Posterior vena cava (tissue), 2 donors: ENCODE measurements at places on chromosomes 2 and 18. TPM values are rescaled to one million over a fixed set of nuclear protein-coding genes. Genes with fewer than 3 reads are reported as not detected.
A peak's percentile ranks its signal among the peaks of the same experiment; 100 is the strongest.

DNA sequence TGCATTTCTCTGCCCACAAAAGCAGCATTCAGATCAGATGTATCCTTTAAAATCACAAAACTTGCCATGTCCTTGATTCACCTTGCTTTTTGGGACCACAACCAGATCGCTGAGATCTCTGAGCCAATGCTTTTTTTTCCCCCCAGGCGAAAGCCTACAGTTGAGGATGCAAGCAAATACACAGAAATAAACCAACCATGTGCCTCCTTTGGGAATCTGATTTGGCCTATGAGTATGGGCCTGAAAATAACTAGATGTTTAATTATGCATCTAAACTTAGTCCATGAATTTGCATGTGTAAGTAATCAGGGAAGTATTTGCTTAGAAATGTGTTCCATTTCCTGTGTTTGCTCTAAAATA lies 49.7 kb upstream of the CDC42EP3 start:
- no peak for DNase-seq

- DNase-seq: no peak
These were observed 8.7 kb upstream of the MPP4 start for GRCh38 chr2:201707142-201707541.

DNA sequence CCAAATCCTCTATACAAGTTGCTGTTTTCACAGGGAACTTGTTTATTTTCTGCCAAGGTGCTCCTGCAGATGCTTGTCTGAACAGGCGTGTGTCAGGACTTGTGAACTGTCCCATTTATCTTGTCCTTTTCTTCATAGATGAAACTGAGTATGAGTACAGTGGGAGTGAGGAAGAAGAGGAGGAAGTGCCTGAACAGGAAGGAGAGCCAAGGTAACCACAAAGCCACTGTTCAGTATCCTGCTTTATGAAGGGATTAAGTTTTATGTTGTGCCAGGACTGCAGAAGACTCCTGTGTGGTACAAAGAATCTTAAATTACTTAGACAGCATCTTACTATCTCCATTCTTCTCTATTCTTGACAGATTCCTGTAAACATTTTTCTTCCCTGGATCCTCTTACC lies 145.0 kb downstream of the MAP4K4 start:
- no peak for DNase-seq

GRCh38 chr2:162385536-162385935 lies 41.6 kb downstream of the GCA start:
- no peak for DNase-seq

GRCh38 chr2:9702604-9703084 lies 71.8 kb upstream of the YWHAQ start:
- DNase-seq: no peak

DNA sequence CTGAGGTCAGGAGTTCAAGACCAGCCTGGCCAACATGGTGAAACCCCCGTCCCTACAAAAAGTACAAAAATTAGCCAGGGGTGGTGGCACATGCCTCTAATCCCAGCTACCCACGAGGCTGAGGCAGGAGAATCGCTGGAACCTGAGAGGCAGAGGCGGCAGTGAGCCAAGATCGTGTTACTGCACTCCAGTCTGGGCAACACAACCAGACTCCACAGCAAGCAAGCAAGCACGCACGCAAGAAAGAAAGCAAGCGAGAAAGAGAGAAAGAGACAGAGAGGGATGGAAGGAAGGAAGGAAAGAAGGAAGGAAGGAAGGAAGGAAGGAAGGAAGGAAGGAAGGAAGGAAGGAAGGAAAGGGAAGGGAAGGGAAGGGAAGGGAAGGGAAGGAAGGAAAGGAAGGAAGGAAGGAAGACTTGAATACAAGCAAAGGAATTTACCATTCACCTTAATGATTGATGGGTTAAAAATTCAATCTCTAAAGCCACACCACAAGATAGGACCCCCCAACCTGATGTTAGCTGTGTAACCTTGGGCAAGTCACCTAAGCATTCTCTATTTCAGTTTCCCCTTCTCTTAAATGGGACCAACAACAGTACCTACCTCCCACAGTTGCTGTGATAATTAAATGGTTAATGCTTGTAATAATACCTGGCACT lies 181.7 kb downstream of the ATAD2B start:
- DNase-seq: no peak

DNA sequence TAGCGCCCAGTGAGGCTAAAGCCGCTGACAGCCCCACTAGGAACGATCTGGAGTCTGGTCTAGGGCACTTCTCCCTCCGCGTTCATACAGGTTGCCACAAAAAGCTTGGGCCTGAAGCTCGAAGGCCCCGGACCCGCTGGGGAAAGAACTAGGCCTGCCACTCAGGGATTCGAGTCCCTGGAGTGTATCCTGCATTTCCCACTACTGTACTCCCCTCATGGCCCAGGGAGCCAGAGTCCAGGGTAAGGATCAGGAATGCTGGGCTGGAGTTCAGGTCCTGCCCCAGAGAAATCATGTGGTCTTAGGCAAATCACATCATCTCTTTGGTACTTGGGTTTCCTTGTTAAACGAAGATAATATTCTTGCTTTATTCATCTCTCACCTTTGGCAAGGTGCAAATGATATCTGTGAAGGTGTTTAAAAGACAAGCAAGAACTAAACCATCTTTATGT lies 1.4 kb upstream of the ZFP36L2 start:
- DNase-seq: no peak

DNA sequence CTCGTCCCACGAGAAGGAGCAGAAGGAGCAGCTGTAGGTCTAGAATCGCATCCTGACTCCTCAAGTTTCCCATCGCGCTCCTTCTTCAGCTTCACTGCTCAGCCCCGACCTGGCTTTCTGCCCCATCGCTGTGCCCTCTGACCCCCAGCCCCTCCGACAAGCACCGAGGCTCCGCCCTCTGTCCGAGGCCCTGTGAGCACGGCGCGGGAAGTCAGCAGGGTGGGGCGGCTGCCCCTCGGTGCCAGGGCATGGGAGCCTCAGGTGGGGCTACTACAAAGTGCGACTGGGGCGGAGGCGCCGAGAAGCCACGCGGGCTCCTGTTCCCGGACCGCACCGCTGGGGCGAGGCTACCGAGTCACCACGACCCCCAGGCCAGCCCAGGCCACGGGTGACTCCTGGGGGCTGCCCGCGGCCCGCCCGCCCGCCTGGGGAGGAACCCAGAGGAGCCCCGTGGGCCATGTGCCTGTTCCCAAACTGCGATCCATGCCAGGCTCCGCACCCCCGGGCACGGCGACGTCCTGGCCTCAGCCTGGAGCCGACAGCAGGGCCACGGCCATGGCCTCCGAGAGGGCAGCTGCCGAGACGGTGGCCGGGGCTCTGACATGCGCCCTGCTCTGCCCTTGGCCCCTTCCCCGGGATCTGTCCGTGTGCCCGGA lies 36.6 kb upstream of the ID2 start:
- DNase-seq: peak; percentile 76

DNA sequence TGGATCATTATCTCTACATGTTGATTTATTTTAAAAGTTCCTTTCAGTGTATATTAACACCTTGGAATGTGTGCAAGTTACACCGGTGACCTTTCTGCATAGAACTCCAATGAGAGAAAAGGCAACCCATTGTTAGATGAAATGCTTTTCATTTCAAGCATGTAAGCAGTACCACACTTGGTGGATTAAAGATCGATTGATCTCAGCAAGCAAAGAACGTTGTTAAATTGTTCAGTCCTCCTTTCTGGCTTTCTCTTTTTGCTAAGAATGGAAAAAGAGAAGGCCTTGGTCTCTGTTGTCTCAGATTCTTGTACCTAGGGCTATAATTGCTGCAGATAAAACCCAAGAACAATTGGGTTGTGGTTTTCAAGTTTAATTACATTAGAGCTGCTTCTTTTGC lies 843.0 kb downstream of the DPP10 start:
- DNase-seq: no peak

DNA sequence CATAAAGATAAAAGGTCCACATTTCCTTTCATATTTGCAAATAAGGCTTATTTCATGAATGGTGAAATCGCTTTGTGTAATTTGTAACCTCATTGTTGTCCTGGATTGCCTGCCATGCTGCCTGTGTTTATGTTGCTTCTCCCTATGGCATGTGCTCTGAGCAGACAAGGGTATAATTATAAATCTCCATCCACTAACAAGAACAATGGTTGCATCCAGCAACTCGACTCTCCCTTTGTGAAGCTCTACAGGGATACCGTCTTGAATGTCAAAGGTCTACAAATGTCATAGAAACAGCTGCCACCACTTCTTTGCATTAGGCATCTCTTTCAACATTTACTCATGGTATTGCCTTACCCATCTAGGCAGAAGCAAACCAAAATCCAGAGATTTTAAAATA lies 209.6 kb downstream of the SLC8A1 start:
- no peak for DNase-seq

- no peak for DNase-seq
These were observed 91.5 kb downstream of the RAD51AP2 start for GRCh38 chr2:17426743-17427142.

DNA sequence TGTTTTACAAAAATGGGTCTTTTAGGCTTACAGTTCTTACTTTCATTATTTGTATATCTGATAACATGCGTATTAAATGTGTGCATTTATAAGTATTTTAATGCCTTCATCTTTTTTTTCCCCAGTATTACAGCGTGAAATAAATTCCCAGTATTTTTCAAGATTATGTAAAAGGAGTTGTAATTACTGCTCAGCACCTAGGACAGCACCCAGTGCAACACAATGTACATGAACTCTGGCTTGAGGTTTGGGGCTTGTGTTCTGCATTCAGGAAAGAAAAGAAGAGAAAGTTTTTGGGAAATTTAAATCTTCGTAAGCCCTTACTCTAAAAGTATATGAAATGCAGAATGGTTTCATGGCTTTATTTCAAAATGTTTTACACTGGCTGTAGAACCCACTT lies 16.7 kb downstream of the ZNF638 start:
- DNase-seq: no peak

DNA sequence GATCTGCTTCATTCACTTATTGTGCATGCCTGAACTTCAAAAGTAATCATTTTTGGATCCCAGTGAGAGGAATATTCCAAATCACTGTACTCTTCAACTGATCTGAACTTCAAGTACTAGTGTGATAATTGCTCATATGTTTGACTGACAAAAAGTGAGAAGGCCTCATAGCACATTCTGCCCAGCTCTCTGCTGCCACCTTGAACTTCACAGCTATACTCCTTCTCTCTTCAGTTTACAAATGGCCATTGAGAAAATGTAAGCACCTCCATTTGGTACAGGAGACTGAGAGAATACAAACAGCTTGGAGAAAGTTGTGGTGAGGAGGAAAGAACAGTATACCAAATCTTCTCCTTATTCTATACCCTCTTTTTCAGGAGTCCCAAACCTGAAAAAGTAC lies 946.0 kb upstream of the CHAC2 start:
- no peak for DNase-seq

DNA sequence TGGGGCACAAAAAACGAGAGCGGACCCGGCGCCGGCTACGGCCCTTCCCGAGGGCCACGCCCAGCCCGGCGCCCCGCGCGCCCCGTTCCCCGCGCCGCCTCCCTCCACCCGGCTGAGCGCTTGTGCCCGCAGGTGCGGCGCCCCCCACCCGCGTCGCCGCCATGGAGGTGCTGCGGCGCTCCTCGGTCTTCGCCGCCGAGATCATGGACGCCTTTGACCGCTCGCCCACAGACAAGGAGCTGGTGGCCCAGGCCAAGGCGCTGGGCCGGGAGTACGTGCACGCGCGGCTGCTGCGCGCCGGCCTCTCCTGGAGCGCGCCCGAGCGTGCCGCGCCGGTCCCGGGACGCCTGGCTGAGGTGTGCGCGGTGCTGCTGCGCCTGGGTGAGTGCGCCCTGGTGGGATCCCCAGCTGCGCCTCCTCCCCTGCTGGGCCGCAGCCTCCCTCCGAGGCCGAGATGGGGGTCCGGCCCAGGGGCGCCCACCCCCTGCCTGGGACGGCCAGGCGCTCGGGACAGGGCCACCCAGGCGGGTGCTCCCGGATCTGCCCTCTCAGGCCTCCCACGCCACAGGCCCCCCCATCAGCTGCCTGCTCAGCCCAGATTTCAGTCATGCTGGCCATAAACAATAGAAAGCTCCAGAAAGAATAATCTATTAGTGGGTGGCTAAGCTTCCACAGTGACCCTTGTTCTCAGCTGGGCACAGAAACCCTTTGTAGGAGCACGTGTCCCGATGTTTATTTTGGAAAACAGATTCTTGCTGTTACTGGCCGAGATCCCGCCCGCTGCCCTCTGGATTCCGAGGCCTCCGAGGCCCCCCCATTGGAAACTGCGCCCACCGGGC lies 997 bp downstream of the BOK start:
- DNase-seq: no peak

GRCh38 chr18:50633992-50634391 lies 74.1 kb downstream of the MAPK4 start:
- DNase-seq: no peak

- DNase-seq: peak; percentile 93
These were observed at the start of gene SETBP1 for GRCh38 chr18:44680273-44681075. Gene SETBP1, plus strand, starts transcription at chr18:44680888. Its CDS starts 20,459 bp downstream, at chr18:44701347.

DNA sequence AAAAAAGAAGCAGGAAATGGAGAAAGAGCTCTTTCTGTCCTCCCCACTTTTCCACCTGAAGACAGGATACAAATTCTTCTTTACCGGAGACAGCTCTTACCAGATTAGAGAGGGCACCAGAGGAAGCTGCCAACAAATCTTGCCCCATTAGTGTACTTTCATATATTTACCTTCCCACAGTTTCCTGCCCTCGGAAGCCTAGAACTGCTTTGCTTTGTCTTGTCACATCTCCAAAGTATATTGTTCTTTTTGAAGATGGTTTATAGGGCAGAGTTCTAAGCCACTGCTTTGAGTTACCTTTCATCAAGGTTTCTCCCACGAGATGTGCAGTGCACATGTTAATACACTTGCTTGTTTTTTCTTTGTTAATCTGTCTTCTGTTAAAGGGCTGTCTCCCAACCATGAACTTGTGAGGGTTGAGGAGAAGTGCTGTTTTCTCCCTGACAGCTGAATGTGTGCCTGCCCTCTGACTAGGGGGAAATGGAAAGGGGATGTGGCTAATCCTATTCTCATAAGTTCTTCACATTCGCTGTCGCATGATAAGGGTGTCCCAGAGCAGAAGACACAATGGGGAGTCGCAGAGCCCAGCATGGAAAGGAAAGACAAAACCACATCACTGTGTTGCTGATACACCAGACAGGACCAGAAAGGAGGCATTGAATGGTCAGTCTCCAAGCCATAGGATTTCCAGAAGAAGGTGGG lies 24.2 kb downstream of the CENPA start:
- DNase-seq: no peak

- DNase-seq: no peak
These were observed 4.8 kb upstream of the ID2 start for GRCh38 chr2:8676921-8677645.

- no peak for DNase-seq
These were observed 152.0 kb downstream of the CYRIA start for GRCh38 chr2:16513626-16514025.

The IL36B gene
- total RNA-seq: not detected

The TXNDC2 gene
- 0.19 TPM for total RNA-seq

The FAM168B gene
- total RNA-seq: 104 TPM

The CDCA7 gene
- 0.33 TPM for total RNA-seq

The EPB41L5 gene
- 16.1 TPM for total RNA-seq

The MAP3K19 gene
- total RNA-seq: not detected
